Activated naive CD8-positive, alpha-beta T cell treated with anti-CD3 and anti-CD28 coated beads, Interleukin-2, amount 10 ng/mL, durations not matched to agents 7 days and 5 days (primary cell): ENCODE measurements at places on chromosomes 1 and 21. TPM values are rescaled to one million over a fixed set of nuclear protein-coding genes. Genes with fewer than 3 reads are reported as not detected.

DNA sequence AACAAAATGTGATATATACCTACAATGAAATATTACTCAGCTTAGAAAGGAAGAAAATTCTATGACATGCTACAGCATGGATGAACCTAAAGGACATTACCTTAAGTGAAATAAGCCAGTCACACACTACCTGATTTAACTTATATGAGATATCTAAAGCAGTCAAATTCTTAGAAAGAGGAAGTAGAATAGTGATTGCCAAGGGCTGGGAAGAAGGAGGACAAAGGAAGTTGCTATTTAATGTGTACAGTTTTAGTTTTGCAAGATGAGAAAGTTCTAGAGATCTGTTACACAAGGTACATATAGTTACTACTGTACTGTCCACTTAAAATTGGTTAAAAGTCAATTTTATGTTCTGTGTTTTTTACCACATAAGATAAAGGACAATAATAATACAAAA lies 87.5 kb upstream of the KCTD3 start:
- H3K27ac ChIP-seq = no peak overlapping the region
- H3K4me1 ChIP-seq = no peaks in the 10 kb centered on the region
- H3K27me3 ChIP-seq = no peaks in the 10 kb centered on the region
- H3K36me3 ChIP-seq = no peaks in the 10 kb centered on the region
- no peak overlapping the region for H3K4me3 ChIP-seq

- H3K4me3 ChIP-seq = no peak overlapping the region
- no peak for DNase-seq
- no peaks in the 10 kb centered on the region for H3K27me3 ChIP-seq
- H3K36me3 ChIP-seq = peaks cover 15% of the 10 kb centered on the region
These were observed 15.5 kb downstream of the MEAF6 start for GRCh38 chr1:37498872-37499617.

- H3K36me3 ChIP-seq = peaks cover 17% of the 10 kb centered on the region
- H3K27me3 ChIP-seq = no peaks in the 10 kb centered on the region
- H3K4me3 ChIP-seq = no peak overlapping the region
- H3K27ac ChIP-seq = no peak overlapping the region
- H3K4me1 ChIP-seq = peaks cover 45% of the 10 kb centered on the region
These were observed 820 bp upstream of the TTF2 start for GRCh38 chr1:117059334-117059677.

Gene VCAM1
- total RNA-seq = 0.51 TPM
